MM.1S (cell line): ENCODE measurements at places on chromosomes 11 and 22.
A peak's percentile ranks its signal among the peaks of the same experiment; 100 is the strongest.

DNA sequence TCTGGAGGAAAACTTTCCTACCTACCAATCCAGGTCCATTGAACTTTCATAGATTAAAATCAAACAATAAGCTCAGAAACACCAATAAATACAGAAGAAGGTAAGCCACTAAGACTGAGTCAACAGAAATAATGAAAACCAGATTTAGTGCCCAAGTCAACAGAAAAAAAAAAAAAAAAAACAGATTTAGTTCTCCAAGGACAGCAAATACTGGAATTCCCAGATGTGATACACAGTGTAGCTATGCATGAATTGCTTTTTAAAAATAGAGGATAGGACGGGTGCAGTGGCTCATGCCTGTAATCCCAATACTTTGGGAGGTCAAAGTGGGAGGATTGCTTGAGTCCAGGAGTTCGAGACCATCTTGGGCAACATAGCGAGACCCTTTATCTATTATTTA, 15.7 kb downstream of the DMC1 start:
- no peak for DNase-seq

- no peak for DNase-seq
Measured at GRCh38 chr22:42857845-42858481, 890 bp upstream of the ARFGAP3 start.

- DNase-seq, result peak; percentile 95
Measured at GRCh38 chr22:22422629-22423112, 85.9 kb downstream of the ZNF280B start.

DNA sequence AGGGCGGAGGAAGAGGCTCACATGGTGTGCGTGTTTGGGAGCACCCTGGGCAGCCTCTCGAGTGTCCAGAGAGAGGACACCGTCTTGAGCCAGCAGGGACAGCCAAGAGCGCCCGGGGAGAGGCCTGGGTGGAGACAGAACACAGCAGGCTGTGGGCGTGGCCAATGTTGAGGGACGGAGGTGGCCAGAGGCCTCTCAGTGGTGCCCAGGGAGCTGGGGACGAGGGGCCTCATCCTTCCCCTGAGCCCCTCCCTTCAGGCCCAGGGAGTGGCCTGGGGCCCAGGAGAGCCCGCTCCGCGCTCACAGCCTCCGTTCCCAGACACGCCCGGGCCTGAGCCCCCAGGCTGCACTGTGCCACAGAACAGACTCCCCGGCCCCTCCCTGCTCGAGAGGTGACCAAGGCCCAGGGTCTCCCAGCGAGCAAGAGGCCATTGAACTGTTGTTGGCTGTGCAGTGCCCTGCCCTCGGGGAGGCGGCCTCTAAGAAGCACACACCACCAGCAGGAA, 48.4 kb downstream of the CDKN1C start:
- no peak for DNase-seq

GRCh38 chr11:63879598-63880402, 37.2 kb downstream of the RCOR2 start:
- no peak for DNase-seq

DNA sequence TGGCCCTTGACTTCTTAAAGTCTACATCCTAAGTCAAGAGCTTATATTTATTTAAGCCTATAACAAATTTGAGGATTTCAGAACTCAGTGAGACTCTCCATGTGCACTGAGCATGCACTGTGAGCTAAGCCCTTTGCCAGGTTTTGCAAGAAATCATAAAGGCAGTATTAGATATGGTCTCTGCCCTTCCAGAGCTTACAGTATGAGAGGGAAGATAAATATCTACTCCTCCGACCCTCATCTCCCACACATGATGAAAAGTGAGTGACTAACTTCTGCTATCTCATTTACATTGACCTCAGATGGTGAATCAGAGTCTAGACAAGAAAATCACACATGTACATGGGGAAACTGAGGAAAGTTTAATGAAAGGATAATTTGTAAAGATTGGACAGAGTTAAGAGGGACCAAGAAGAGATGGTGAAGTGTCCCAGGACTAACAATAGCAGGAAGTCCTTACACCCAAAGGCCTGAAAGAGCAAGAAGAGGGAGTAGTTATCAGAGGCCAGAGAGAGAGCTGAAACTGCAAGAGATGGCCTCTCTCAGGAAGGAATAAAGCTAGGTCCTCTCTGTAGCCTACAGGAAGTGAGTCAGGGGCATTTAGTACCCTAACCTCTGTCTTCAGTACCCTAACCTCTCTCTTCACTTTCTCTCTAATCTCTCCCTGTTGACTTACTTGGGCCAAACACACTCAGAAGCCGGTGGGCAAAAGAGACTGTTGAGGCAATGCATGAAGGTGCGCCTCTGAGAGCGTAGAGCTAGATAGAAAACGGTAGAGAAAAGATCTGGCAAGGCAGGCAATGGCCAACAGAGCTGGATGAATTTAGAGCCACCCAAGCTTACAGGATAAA, 23.0 kb upstream of the BLID start:
- DNase-seq, result no peak

- no peak for DNase-seq
Measured at GRCh38 chr11:103164093-103164796, 55.0 kb downstream of the DYNC2H1 start.

DNA sequence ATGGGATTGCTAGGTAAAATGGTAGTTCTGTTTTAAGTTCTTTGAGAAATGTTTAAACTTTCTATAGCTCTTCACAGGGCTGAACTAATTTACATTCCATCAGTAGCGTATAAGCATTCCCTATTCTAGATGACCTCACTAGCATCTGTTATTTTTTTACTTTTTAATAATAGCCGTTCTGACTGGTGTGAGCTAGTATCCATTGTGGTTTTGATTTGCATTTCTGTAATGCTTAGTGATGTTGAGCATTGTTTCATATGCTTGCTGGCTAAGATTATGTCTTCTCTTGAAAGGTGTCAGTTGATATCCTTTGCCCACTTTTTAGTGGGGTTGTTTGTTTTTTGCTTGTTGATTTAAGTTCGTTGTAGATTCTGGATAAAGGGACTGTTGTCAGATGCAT, 35.9 kb downstream of the MMP27 start:
- peak; percentile 60 for DNase-seq

GRCh38 chr11:54558407-54558806, 45.4 kb downstream of the OR4C46 start:
- no peak for DNase-seq

GRCh38 chr11:8593935-8594909, at the start of gene STK33:
Gene STK33 (minus strand): TSS chr11:8594228. CDS start chr11:8474905, 119,323 bp downstream.
- peak; percentile 91 for DNase-seq

GRCh38 chr11:125084761-125085231, 21.7 kb downstream of the SLC37A2 start:
- no peak for DNase-seq

GRCh38 chr22:44718418-44718817, 16.4 kb downstream of the PRR5 start:
- DNase-seq, result no peak

GRCh38 chr11:34492806-34493414, 20.7 kb downstream of the ELF5 start:
- peak; percentile 60 for DNase-seq

- DNase-seq, result no peak
Measured at GRCh38 chr11:46710821-46711269, 8.2 kb upstream of the F2 start.

GRCh38 chr11:77568306-77568705, 21.4 kb upstream of the AQP11 start:
- DNase-seq, result no peak

DNA sequence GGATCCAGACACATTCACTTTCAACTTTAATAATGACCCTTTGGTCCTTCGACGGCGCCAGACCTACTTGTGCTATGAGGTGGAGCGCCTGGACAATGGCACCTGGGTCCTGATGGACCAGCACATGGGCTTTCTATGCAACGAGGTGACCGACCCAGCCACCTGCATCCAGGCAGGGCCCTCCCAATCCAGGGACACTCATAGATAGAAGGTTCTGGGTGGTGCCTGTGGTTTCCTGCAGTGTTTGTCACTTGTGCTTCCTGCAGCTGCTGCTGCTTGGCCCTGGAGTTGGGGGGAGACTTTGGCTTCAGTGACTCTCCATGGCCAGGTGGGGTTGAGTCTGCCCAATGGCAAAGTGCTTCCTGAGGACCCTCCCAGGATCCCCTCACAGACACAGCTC, 7.3 kb downstream of the APOBEC3B start:
- DNase-seq, result no peak

DNA sequence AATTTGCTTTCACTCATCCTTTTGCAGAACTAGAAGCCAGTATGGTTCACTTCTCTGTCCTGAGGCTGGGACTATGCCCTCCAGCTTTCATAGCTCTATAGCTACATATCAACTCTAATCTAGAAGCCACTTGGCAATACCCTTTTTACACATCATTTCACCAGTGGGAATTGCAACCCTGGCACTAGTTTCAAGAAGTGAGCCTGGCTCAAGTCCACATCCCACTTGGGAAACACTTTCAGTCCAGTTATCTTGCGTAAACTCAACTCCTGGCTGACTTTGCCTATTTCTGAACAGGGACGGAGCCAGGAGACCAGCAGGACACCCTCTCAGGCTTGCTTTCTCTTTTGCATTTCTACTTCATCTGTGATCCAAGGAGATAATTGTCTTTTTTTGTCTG, 19.9 kb upstream of the FAT3 start:
- no peak for DNase-seq

DNA sequence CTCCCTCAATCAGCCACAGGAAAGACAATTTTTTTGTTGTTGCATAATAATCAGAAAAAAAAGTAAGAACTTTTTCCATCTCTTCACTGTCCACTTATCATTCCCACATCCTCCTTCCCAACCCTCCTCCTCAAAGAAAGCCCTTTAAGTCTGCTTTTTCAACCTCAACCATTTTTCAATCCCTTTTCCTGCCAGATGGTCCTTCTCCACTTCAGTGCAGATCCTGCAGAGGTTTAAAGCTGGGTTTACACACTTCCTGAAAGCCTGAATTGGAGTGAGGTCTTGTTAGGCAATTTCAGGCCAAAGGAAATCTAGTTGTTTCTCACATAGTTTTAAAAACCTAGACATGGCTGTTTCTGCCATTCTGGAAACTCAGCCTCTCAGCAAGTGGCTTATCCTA, 78.3 kb downstream of the RPL27A start:
- no peak for DNase-seq

GRCh38 chr11:38046571-38047135, 1448.6 kb upstream of the RAG2 start:
- DNase-seq, result no peak

DNA sequence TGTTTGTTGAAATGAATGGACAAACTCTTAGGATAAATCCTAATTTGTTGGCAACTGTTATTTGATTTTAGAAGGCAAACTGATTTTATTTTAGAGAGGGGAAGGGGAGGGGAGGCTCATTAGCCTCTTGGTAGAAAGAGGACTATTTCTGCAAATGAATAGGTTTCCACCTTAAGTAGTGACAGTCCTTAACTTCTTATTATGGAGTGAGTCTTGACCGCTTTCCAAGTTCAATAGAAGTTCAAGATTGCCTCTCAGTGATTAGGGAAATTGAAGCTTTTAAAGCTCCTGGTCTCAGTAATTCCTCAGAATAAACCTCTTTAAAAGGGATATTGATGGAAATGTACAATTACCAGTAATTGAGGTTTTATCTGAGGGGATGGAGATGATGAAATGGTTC, 55.7 kb downstream of the PANX1 start:
- no peak for DNase-seq

DNA sequence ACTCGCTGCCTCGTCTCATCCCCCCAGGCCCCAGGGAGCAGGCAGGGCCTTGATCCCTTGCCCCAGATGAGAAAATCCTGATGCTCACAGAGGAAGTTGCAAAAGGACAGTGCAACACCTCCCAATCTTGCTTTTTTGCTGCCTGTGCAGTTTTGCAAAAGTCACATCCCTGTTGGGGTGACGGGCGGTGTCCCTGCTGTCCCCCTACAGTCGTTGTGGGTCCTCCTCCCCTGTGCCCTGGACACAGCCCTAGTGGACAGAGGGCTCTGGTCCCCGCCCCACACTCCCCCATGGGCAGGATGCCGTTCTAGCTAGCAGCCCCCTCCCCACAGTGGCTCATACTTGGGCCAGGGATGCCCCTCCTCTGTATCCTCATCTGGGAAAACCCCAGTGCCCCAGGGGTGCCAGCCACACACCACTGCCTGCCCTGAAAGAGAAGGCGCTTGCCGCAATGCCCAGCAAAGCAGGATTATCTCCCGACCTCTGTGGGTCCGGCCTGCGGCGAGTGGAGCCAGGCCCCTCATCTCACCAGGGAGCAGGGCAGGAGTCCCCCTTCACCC, 18.4 kb upstream of the CTSD start:
- no peak for DNase-seq
